ENCODE measurements at places on chromosomes 6 and 20.
A peak's percentile ranks its signal among the peaks of the same experiment; 100 is the strongest.

DNA sequence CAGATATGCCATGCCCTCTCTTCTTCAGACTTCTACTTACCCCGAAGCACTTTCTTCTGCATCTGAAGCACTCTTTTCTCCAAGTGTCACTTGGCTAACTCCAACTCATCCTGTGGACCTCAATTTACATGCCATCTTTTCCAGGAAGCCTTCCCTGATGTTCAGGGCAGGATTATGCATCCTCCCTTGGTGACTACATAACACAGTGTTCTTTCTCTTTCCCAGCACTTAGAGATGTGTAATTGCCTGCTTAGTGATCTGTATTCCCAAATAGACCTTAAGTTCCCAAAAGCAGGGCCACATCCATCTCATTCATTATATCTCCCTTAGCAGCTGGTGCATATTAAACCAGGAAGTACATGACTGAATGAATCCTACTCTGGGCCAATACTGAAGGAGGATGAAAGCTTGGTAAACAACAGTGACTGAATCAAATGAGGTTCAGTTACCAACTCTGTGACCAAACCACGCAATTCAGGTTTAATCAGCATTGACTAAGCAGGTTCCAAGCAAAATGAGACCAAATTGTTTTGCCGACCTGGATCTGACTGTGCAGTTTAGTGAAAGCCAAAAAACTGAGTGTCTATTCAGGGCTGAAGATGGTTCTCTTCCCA lies 121.4 kb upstream of the TCF21 start:
- no peak for DNase-seq

DNA sequence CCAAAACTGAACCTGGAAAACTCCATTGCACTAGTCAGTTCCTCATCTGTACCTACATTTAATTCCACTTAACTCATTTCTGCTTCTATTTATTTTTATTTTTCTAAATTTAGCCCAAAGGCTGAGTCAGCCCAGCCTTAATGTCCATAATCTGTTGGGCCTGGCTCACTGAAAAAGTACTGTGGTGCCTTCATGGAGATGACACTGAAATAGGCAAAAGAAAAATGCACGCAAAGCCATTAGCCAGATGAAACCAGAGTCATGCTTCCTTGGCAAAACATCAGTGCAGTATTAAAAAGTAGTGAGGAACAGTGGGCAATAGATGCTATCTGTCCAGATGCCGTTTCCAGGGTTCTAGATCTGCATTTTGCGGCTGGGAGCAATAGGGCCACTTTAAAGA lies 14.7 kb upstream of the PLCB4 start:
- no peak for DNase-seq

- no peak for DNase-seq
These were observed 30.4 kb downstream of the TCF21 start for GRCh38 chr6:133919362-133919761.

DNA sequence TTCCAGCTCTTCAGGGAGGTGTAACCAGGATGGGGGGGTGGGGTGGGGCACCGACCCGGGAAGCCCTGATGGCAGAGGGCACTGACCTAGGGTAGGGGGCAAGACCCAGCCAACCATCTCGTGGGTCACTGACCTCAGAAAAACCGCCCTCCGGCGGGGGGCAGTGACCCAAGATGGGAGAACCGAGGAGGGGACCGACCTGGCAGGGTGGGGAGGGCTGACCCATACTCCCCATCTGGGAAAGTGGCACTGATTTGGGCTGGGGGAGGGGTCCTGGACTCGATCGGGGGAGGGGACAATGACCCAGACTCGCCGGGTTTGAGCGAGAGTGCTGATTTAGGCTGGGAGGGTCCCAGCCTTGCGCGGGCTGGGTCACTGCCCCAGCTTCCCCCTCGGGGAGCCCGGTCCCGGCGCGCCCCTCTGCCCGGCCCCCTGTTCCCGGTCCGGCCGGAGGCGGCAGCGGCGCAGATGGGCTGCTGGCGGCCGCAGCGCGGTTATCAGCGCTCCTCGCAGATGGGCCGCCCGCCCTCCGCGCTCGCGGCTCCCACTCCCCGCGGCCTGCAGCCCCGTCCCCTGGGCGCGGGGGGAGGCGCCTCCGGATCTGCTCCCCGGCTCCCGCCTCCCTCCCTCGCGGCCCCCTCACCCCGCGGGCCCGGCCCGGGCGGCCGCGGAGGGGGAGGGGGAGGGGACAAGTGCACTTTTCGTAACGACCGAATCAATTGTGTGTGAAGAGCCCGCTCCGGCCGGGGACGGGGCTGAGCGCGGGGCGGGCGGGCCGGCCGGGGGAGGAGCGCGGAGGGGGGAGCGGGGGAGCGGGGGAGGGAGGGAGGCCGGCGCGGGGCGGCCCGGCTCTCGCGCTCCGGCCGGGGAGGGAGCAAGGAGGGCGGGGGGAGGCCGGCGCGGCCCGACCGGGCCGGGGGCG lies 2.2 kb downstream of the NOL4L start:
- DNase-seq, result peak; percentile 67

DNA sequence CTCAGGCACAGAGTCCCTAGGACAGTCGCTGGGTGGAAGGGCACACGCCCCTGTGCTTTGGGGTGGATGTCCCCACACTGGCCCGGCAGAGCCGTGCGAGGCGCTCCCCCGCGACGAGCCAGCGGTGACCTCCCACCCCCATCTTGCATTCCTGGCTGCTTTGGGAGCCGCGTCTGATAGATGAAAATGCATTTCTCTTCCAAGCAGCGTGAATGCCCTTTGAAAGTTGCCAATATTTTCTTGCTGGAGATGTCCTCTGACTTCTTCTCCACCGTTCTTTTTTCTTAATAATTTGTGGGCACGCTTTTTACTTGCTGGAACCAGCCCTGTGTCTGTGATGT lies 29.9 kb downstream of the COL20A1 start:
- DNase-seq, result no peak

GRCh38 chr6:42071881-42072583 lies 21.7 kb downstream of the TAF8 start:
- DNase-seq, result no peak

GRCh38 chr6:105400501-105400900 lies 2.4 kb downstream of the PREP start:
- no peak for DNase-seq

DNA sequence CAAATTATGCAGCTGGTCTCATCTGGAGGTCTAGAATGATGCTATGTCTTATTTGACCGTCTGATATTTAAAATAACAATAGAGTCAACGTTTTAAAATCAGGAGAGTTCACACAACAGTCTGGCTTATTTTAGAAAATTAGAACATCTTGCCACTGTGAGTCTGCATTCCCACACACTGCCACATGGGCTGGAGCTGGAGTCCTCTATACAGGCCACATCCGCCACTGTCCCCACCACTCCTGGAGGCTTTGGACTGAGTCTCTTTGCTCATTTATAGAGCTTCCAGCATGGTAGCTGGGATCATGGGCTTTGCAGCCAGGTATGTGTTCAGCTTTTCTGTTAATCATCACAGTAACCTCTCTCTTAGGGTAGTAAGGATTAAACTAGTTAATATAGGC lies 68.8 kb upstream of the ZNFX1 start:
- DNase-seq, result peak; percentile 43

DNA sequence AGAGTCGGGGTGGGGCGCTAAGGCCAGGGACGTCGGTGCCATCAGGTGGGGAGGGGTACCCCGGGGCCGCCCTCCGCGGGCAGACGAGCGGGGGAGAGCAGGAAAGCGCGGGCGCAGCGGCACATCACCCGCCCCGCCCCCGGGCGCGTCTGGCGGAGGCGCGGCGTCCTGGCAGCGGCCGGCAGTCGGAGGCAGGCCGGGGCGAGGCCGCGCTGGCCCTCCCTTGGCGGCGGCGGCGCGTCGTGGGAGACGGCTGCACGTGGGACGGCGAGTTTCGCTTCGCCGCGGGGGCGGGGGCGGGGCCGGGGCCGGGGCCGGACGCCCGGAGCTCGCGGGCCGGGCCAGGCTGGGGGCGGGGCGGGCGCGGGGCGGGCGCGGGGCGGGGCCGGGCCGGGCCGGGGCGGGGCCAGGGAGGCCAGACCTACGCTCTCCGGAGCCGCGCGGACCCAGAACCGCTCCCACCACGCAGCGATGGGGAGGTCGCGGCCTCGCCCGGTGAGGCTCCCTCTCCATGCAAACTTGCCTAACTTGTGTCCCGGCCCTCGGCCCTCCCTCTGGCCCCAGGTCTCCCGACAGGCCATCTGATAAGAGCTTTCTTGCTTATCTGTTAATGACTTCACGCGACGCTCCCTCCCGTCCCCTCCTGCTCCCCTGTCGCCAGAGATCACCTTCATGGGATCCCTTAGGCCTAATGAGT lies 12.5 kb downstream of the ITPR3 start:
- DNase-seq, result peak; percentile 89

GRCh38 chr6:1524040-1524480 lies 85.7 kb upstream of the FOXC1 start:
- DNase-seq, result no peak

DNA sequence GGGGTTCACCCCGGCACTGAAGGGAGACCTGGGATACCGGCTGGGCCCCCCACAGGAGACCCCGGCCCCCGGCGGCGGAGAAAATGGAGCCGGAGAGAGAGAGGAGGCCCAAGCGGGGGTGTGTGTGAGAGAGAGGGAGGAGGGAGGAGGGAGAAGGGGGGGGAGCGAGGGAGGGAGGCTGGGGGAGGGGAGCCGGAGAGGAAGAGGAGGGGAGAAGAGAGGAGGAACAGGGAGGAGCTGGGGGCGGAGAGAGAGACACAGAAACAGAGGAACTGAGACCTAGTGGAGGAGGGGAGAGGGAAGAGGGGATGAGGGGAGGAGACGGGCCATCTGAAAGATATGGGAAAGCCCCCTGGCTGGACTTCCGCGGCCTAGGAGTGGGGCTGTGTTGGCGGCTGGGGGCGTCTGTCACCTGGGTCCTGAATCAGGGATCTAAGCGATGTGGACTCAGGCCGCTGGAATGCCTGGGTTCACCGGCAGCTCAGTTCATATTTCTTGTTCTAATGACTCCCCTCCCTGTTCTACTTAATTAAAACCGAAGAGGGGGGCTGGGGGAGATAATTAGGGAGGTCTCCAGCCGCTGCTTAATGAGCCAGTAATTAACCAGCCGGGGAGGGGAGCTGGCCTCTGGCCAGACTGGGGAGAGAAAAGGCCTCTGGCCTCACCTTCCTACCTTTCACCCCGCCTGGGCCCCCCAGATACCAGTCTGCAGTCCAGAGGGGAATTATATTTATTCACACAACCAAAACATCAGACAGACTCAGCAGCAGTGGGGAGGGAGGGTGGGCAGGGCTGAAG lies at the start of gene PBX2:
TSS of gene PBX2 (minus strand) at position 149 of the 798 bp plus-strand sequence. CDS start 287 bp downstream, outside the sequence.
- DNase-seq, result peak; percentile 82

DNA sequence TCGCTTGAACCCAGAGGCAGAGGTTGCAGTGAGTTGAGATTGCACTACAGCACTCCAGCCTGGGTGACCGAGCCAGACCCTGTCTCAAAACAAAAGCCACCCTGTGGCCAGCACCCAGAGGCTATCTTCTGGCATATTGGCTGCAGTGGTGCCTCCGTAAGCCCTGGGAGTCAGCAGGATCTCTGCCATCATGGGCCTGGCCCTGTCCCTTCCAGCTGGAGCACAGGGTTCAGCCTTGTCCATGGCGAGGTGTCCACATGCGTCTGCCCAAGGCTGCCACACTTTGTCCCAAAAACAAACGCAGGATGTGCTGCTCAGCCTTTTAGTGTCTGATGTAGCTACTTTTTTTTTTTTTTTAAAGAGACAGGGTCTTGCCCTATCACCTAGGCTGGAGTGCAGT lies 15.4 kb upstream of the MTG2 start:
- no peak for DNase-seq

DNA sequence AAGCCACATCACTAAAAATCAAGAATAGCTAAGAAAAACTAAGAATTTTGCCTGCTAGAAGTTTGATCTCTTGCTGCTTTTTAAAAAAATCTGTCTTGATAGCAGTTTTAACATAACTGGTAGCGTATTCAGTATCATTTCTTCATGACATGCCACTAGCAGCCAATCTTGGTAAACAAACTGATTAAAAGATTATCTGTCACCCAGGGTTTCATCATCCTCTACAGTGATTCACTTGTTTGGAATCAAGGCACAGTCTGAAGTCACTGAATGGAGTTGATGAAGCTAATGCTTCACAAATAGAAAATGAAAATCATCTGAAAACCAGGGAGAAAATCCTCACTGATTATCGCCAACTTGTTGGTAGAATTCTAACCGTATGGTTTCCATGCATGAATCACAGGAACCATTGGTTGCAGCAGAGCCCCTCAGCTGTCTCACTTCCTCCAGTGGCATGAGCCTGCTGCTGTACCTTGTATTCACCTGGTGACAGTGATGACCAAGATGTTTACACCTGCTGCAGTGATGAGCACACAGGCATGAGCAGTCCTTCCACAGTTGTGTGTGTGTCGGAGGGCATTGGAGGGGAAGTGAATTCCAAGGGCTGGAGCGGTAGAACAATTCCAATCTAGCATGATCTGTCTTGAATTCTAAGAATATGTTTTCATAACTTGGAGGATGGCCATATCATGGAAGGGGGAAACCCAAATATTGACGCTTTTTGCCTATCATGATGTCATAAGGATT lies 275.0 kb downstream of the KHDC1L start:
- DNase-seq, result peak; percentile 35

GRCh38 chr6:113048741-113049140 lies 701.6 kb downstream of the RFPL4B start:
- DNase-seq, result no peak

Data from urothelium cell line (cell line).